Urinary bladder (tissue), 4 donors: ENCODE measurements at places on chromosomes 11 and 22. TPM values are rescaled to one million over a fixed set of nuclear protein-coding genes. Genes with fewer than 3 reads are reported as not detected.

The WBP2NL gene
- total RNA-seq: 5.2 TPM

The C22orf15 gene
- total RNA-seq: 0.63 TPM

The TRIM21 gene
- 15.9 TPM for total RNA-seq

The ZFPL1 gene
- total RNA-seq: 14.6 TPM

The TBX1 gene
- total RNA-seq: 1.2 TPM
